ENCODE measurements at places on chromosomes 12 and 14. TPM values are rescaled to one million over a fixed set of nuclear protein-coding genes. Genes with fewer than 3 reads are reported as not detected.

NR1H4 gene
- not detected for total RNA-seq

DYNLL1 gene
- total RNA-seq: 676 TPM

TMEM132C gene
- not detected for total RNA-seq

MYF5 gene
- total RNA-seq: not detected

GLT1D1 gene
- total RNA-seq: not detected

INHBC gene
- total RNA-seq: not detected

MYH6 gene
- 0.03 TPM for total RNA-seq

AMIGO2 gene
- total RNA-seq: 95.5 TPM

TGFB3 gene
- total RNA-seq: 1.1 TPM

KRT80 gene
- total RNA-seq: 36.8 TPM
